ENCODE measurements at places on chromosomes 2 and 18. TPM values are rescaled to one million over a fixed set of nuclear protein-coding genes. Genes with fewer than 3 reads are reported as not detected.

The SH3BP4 gene
- total RNA-seq, result 9.6 TPM

The MOB4 gene
- total RNA-seq, result 35.7 TPM

- no peak for DNase-seq
Measured at GRCh38 chr2:216139884-216140283, 30.7 kb downstream of the XRCC5 start.

The FOSL2 gene
- 50.2 TPM for total RNA-seq

GRCh38 chr2:231917280-231918066, 8.7 kb downstream of the NPPC start:
- DNase-seq, result peak; percentile 46

GRCh38 chr2:20067992-20068584, 16.7 kb upstream of the LAPTM4A start:
- no peak for DNase-seq

The SCYGR4 gene
- not detected for total RNA-seq

DNA sequence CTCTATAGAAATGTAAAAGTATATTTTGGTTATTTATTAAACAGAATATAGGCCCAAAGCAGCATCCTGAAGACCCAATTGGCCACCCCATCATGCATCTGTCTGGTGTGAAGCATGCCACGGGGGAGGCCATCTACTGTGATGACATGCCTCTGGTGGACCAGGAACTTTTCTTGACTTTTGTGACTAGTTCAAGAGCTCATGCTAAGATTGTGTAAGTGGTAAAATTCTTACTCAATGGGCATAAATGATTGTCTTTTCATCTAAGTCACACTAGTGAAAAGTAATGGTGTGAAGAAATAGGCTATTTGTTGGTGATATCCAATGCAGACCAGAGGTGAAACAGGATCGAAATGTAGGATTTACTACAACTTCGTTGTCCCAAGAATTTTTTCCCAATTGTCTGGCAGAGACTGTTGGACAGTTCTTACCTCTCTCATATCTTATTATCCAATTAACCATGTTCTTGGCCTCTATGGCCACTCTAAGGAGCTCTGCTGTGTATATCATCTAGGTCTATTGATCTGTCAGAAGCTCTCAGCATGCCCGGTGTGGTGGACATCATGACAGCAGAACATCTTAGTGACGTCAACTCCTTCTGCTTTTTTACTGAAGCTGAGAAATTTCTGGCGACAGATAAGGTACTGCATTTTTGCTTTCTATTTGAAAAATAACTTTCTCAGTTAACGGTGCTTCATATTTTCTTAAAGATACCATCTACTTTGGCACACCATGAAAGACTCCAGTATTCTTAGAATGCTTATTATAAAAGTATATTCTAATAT, 35.0 kb downstream of the AOX1 start:
- no peak for DNase-seq

- no peak for DNase-seq
Measured at GRCh38 chr2:108640731-108641130, 78.6 kb upstream of the RANBP2 start.

The CTAGE1 gene
- total RNA-seq, result not detected

- no peak for DNase-seq
Measured at GRCh38 chr18:49645196-49645595, 83.3 kb downstream of the LIPG start.

DNA sequence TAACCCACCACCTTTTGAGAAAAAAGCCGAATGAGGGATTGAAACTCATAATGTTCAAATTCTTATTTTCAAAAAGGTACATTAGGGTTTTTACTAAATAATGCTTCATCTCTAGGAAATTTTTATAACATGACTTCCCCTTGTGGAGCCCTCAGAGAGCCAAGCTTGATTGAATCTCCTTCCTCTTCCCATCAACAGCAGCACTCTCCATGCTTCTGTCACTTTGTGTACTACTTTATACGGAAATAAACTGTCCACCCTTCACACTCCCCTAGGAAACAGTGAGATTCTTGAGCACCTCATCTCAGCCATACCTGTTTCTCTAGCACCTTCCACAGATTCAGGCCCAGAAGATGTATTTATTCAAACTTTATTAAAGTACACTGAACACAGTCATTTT, 51.8 kb downstream of the TFPI start:
- DNase-seq, result no peak

GRCh38 chr18:46677611-46678010, 20.6 kb upstream of the LOXHD1 start:
- DNase-seq, result no peak

The MAL gene
- total RNA-seq, result 4.4 TPM
